ENCODE measurements at places on chromosomes 1 and 21.

DNA sequence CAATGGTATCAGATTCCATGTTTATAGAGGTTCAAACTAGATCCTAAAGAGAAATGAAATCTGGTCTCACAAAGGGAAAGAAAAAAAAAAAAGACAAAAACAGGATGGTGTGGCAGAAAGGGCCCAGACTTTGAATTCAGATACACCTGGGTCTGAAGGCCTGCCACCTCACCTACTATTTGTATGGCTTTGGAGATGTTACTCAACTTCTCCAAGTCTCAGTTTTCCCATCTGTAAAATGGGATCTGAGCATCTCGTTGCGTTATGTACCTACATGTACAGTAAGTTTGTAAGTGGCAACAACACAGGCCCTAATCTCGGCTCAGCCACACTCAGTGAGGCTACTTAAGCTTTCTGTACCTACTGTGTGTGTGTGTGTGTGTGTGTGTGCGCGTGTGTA is 147.5 kb upstream of the FGGY start:
- no peak for DNase-seq

GRCh38 chr1:228478912-228479711 is 8.1 kb upstream of the RNF187 start:
- DNase-seq: no peak

DNA sequence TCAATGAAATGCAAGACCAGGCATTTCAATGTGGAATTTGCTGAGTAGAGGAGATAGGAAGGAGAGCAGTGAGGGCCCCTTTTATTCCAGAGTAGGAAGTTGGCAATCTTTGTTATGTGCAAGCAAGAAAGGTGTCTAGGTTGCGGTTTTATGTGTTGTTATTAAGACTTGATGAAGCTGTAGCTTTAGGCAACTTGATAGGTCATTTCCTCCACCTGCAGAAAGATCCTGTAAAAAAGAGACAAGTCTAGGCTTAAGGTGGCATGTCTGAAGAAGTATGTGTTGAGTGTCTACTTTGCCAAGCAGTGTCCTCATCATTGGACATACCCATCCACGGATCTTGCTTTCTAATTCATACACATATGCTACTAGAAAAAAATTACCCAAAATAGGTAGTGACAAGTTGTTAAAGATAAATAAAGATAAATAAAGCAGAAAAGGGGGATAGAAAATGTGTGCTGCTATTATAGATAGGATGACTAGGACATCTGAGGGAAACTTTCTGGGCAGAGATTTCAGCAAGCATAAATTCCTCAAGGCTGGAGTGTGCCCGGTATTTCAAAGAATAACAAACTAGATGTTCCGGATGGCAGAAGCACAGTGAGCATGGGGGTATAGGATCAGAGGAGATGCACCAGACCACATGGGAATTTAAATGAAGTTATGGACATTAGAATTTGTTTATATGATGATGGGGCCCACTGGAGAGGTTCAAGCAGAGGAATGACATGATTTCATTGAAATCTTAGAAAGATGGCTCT is 335.0 kb downstream of the TGFB2 start:
- DNase-seq: no peak

DNA sequence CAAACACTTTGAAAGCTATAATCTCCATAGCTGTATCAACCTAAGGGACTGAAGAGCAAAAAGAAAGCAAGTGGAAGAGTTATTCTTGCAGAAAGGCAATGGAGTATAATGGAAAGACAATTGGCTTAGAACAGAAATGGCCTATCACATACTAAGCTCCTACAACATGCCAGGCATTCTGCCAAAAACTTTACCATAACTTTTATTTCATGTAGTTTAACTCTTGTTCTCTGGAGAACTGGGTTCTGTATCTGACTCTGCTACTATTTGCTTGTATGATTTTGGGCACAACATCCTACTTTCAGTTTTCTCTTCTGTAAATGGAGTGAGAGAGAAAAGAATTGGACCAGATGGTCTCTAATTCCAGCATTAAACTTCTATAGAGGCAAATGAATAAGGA is 449.1 kb downstream of the GPATCH2 start:
- no peak for DNase-seq

- DNase-seq: no peak
Measured at GRCh38 chr1:196466166-196466565, 142.1 kb downstream of the KCNT2 start.

- no peak for DNase-seq
Measured at GRCh38 chr1:240827786-240828185, 215.8 kb upstream of the GREM2 start.

GRCh38 chr1:54883349-54884102 is 3.5 kb downstream of the DHCR24 start:
- no peak for DNase-seq

Data from AG08396 (cell line).